ENCODE measurements at places on chromosomes 4 and X.
A peak's percentile ranks its signal among the peaks of the same experiment; 100 is the strongest.

- DNase-seq = no peak
Measured at GRCh38 chr4:150939530-150939929, 75.6 kb downstream of the LRBA start.

GRCh38 chrX:39335513-39336235, 534.4 kb downstream of the MID1IP1 start:
- peak; percentile 23 for DNase-seq

DNA sequence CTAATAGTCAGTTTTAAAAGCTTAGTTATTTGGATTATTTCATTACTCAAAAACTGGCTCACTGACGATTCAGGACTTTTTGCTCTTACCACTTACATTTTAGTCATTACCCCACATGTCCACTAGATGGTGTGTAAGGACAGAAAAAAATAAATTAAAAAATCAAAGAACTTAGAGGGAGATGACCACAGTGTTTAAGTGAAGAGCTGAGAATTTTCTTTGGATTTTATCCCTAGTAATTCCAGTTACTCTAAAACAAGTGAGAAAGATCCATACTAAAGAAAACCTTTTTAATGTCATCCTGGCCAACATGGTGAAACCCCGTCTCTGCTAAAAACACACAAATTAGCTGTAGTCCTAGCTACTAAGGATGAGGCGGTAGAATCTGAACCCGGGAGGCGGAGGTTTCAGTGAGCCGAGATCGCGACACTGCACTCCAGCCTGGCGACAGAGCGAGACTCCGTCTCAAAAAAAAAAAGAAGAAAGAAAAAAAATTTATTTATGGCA, 26.4 kb upstream of the TMPRSS11B start:
- peak; percentile 57 for DNase-seq

GRCh38 chr4:155799116-155799793, 40.4 kb downstream of the GUCY1B1 start:
- DNase-seq = no peak

DNA sequence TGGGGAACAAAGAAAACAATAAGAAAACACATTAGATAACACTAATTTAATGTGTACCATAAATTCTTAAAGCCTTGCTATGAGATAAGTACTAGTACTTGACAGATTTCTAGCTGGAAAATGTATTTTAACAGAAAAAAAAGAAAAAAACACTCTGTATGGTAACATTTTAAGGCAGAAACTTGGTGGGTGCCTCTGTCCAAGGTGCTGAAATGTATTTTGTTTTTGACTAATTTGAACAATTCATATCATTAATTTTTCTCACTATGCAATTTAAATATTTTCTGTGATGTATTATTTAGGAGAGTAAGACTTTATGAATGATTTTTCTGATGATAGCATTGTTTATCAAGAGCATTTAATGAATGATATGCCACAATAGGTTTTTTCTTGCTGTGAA, 107.5 kb downstream of the GABRG1 start:
- no peak for DNase-seq

- DNase-seq = no peak
Measured at GRCh38 chrX:154074199-154074598, 23.3 kb downstream of the MECP2 start.

- no peak for DNase-seq
Measured at GRCh38 chrX:97089116-97089515, 205.4 kb downstream of the RPA4 start.

- DNase-seq = no peak
Measured at GRCh38 chr4:92307181-92307580, 3.4 kb downstream of the GRID2 start.

GRCh38 chrX:98067611-98068010, 1183.9 kb downstream of the RPA4 start:
- DNase-seq = no peak

- no peak for DNase-seq
Measured at GRCh38 chrX:43513085-43513484, 143.0 kb upstream of the MAOA start.

- no peak for DNase-seq
Measured at GRCh38 chr4:7434766-7435150, at the start of gene PSAPL1. PSAPL1 (minus strand) TSS chr4:7434930; CDS start chr4:7434879, 51 bp downstream.

DNA sequence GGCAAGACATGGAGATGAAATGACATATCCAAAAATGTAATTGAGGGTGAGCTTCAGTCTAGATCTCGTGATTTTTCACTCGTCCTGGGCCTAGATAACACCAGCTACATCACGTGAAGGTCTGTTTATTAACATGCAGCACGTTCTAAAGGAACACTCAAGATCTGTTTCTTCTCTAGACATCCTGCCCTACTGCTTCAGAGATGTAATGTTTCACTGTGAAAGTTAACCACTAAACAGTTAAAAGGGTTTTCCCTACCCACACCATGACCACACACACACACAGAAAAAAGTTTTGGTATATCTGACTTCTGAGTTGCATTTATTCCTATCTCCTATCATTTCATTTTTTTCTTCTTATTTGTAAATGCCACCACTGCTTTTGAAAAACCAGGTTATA, 52.3 kb upstream of the SMIM31 start:
- no peak for DNase-seq

DNA sequence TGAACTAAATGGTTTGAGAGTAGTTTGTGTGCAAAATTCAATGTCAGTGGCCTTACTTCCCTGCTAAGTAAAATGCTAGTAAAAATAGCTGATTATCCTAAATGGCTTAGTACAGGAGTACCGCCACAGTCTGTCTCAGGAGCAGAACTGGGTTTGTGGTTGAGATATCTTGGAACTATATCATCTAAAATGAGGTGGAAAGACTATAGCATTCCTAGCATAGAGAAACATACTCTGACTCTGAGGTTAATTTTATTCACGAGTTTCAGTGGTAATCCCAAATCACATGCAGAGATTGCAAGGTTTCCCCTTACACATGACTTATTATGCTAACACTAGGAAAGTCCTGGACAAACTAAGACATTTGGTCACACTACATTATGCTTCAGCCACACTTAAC, 70.4 kb downstream of the OR13H1 start:
- DNase-seq = no peak

DNA sequence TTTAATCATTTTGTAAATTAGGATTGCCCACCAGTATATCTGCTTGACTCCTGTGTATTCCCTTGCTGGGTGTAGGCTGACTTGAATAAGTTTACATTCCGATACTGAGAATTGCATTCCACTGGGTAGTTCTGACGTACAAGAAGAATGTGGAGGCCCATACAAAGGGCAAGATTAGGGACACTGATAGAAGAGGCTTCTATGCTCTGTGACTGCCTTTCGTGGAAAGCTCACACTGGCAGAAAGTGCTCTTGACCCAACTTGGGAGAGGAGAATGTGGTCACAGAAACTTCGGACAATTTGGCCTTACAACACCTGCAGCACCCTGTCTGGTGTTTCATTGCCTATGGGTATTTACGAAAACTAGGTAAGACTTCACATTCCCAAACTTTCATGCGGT, 126.3 kb downstream of the RAPGEF2 start:
- DNase-seq = no peak

DNA sequence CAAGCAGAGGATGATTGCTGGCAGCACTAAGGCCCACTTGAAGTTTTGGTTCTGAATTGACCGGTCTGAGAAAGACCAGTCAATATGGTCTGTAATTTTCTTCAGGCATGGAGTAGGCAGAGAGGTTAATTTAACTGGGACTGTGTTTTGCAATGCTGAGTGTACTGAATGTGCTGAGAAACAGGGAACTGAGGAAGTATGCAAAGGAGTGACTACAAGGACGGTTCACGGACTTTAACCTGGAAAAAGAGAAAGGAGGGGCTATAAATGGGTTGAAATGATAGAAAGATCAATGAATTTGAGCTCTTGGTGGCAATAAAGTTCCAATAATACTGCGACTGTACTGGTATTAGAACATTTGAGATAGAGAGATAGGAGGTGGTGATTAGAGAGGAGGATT, 84.5 kb downstream of the MAGEB17 start:
- DNase-seq = no peak

- no peak for DNase-seq
Measured at GRCh38 chrX:63128509-63128908, 222.6 kb downstream of the SPIN4 start.

DNA sequence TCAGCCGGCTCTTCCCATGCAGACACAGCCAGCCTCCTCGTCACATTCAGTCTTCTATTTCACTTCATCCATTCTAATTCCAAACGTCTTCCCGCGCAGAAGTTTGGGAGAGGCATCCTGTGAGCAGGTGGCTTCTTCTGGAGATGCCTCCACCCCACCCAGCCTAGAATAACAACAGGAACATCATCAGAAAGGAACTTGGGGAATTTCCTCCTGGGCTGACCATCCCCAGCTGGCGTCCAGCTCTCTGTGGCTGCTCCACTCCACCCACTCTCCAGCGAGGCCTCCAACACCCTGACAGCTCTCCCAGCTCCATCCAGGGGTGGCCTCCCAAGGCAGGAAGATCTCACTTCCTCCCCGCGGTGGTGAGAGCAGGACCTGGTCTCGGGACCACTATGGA, 5.5 kb upstream of the C4orf50 start:
- DNase-seq = no peak

GRCh38 chr4:26857278-26858034, 3.2 kb upstream of the STIM2 start:
- DNase-seq = peak; percentile 93

DNA sequence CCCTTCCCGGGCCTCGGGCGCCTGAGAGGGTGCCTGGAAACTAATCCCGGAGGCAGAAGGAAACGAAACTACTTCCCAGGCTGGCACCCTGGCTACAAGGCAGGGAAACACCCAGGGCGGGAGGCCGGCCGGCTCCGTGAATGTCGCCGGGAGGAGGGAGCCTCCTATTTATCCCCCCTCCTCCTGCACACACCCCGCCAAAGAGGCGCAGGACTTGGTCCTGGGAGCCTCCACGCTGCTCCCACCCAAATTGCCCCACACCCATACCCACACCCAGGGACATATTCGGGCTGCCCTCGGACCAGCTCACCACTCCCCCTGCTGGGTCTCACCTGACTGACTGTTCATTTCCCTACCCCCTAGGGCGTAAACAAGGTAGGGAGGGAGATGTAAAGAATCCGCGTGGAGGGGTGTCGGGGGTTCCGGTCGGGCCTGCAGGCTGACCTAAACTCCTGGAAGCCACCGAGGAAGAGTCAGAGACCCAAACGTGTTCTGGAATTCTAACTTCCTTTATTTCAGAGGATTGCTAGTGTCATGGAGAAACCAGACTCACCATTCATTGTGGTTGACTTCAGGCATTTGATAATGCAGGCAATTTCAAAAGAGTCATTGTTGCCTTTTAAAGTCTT, at the start of gene BTC:
TSS of gene BTC (minus strand) at position 142 of the 629 bp plus-strand sequence. CDS start 198 bp downstream, outside the sequence.
- no peak for DNase-seq

DNA sequence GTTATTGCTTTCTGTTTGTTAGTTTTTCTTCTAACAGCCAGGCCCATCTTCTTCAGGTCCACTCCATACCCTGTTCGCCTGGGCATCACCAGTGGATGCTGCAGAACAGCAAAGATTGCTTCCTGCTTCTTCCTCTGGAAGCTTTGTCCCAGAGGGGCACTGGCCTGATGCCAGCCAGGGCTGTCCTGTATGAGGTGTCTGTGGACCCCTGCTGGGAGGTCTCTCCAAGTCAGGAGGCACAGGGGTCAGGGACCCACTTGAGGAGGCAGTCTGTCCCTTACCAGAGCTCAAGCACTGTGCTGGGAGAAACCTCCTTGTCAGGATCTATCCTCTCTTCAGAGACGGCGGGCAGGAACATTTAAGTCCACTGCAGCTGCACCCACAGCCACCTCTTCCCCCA, 2.5 kb upstream of the PAGE2B start:
- no peak for DNase-seq

DNA sequence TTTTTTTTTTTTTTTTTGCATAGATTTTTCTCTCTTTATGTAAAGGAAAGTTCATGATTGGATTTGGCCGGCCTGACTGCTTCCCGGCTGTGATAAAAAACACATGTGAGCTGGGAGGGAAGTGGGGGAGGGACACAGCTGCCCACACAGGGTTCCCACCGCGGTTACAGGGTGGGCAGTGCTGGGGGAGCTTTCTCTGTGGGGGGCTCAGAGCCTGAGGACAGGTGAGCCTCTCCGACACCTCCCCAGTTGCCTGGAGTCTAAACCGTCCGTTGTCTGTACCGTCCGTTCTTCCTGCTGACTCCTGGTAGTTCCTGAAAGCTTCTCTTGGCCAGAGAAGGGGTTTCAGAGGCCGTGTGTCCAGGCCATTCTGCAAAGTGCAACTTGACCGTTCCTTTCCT, 21.8 kb downstream of the SHOX start:
- DNase-seq = no peak

DNA sequence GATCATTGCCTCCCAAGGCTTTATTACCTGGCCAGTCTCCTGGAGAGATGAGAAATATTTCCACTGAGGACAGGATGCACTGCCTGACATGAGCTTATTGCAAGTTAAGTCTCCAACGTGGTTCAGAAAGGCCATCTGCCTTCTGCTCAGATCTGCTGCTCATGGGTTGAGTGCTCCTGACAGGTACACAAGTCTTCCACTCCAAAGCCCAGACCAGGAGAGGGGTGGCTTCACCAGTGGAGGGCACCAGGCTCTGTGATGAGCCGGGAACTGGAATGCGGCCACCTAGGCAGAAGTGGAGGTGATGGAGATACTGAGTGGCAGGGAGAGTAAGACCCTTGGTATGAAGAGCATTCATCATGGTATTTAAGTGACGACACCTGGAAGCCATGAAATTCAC, 79.5 kb upstream of the IRF2 start:
- no peak for DNase-seq

- DNase-seq = no peak
Measured at GRCh38 chr4:186666750-186667149, 56.9 kb downstream of the FAT1 start.

GRCh38 chr4:104451573-104451972, 43.1 kb downstream of the CXXC4 start:
- no peak for DNase-seq

GRCh38 chr4:24845132-24845531, 49.8 kb downstream of the SOD3 start:
- no peak for DNase-seq

GRCh38 chrX:140525448-140525847, 20.6 kb upstream of the SOX3 start:
- DNase-seq = no peak

DNA sequence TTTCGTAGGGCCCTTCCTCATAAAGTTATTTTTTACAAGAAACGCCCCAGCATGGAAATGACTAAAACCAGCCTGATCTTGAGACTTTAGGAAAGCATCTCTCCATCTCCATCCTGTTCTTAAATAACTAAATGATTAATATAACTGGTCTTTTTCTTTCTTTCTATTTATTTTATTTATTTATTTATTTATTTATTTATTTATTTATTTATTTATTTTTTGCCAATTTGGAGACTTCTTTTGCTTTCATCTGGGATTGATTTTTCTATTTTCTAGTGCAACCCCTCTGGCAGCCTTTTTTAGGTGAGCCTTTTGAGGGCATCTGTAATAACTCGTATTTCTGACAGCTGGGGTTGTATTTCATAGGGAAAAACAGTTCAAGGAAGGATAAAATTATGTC, 1.2 kb upstream of the KLHL34 start:
- DNase-seq = no peak

DNA sequence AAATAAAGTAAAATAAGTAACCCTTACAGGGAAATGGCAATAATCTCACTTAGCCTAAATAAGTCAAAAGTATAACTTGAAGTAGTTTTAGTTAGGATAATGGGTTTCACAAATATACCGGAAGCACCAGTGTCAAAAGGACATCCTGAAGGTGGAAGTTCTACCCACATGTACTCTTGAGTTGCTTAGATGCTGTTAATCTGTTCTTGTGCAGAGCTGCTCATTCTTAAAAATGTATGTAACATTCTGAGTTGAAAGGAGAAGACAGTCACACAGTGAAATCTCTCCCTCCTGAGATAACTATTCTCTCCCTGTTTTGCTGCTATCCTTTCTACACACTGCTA, 11.2 kb upstream of the CCNG2 start:
- DNase-seq = peak; percentile 13

Data from CD4-positive, alpha-beta T cell treated with Interleukin-4 for 4 hours (primary cell).